ENCODE measurements at places on chromosomes 6 and 20.

GRCh38 chr20:20897922-20898321 is 185.5 kb upstream of the RALGAPA2 start:
- no peak for DNase-seq

- no peak for DNase-seq
These were observed 195.3 kb downstream of the GJA1 start for GRCh38 chr6:121630716-121631115.

GRCh38 chr6:43817192-43817591 is 47.2 kb downstream of the VEGFA start:
- DNase-seq: no peak

- no peak for DNase-seq
These were observed 53.1 kb downstream of the DSTN start for GRCh38 chr20:17622851-17623508.

- no peak for DNase-seq
These were observed 11.2 kb downstream of the KCNQ2 start for GRCh38 chr20:63461104-63461763.

GRCh38 chr6:93972791-93973190 is 553.4 kb upstream of the EPHA7 start:
- no peak for DNase-seq

- peak; percentile 28 for DNase-seq
These were observed 706 bp upstream of the SNX14 start for GRCh38 chr6:85594197-85594930.

DNA sequence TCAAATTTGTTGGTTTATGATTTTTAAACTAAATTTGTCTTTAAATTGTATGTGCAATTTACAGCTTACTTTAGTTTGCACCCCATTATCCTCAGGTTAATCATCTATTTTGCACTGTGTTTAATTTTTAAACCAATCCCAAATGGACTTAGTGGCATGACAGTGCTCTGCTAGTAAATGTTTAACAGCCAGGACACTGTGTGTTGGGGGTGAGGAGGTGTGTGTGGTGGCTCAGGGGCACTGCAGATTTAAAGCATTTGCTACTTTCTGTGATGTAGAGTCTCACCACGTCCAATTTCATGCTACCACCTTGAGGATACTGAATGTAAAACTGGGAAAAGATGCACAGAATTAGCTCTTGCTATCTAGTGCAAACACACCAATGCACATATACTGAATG is 225.7 kb downstream of the HAO1 start:
- DNase-seq: no peak

DNA sequence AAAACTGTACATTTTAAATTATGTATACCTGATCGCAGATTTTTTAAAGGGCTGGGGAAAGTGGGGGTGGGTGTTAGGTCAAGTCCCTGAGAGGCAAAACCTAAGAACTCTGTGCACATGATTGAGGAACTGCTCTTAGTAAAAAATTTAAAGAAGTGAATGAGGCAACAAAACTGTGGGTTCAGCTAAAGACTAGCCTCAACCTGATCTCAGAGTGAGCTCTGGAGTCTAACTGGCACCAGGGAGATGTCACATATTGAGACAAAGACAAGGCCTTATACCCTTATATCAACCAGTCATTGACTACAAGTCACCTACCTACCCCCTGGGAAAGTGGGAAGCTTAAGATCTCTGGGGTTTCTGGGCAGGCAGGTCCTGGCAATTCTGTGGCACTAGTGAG is 27.4 kb upstream of the RUNX2 start:
- no peak for DNase-seq

DNA sequence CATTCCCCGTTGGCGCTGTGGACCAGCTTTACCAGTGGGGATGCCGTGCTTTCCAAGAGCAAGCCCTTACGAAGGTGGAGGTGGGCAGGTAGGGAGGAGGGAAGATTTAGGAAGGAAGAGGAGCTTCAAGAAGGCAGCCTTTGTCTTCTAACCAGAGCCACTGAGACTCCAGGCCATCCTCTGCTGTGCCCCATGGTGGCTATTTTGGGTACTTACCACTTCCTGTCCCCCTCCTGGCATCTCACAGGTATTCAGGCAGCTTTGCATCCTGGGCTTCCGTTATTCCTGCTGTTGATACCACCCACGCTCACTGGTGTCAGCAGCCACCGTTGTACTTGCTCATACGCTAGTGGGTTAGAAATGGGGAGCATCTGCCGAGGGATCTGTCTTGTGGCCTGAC is 22.9 kb downstream of the ERMARD start:
- DNase-seq: no peak

DNA sequence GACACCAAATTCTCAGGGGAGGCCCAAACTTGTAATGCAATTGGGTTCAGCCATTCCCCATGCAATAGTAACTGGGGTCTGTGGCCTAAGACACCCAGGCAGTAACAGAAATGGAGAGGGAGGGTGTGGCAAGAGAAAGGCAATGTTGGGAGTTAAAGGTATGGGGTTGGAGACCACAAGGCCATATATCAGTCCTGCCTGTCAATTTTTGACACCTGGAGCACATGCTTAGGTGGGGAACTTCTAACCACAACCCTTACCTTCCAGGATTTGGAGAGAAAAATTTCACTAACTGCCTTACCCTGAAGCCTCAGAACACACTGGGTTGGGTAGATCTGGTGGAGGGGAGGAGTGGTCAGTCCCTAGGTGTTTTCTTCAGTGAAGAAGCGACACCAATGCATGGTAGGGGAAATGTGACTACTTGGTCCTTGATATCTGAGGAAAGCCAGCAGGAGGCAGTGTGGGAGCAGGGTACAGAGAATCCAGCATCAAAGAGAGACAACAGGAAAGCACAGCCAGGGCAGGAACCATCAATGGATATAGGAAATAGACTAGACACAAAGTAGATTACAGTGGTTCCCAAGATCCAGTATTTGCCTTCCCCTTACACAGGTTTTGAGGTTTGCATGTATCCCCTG is 6.8 kb upstream of the USP49 start:
- DNase-seq: peak; percentile 46

- DNase-seq: peak; percentile 67
These were observed 3.1 kb upstream of the LAMA5 start for GRCh38 chr20:62370115-62370806.

GRCh38 chr6:139242457-139243240 is 49.1 kb downstream of the TXLNB start:
- DNase-seq: no peak

DNA sequence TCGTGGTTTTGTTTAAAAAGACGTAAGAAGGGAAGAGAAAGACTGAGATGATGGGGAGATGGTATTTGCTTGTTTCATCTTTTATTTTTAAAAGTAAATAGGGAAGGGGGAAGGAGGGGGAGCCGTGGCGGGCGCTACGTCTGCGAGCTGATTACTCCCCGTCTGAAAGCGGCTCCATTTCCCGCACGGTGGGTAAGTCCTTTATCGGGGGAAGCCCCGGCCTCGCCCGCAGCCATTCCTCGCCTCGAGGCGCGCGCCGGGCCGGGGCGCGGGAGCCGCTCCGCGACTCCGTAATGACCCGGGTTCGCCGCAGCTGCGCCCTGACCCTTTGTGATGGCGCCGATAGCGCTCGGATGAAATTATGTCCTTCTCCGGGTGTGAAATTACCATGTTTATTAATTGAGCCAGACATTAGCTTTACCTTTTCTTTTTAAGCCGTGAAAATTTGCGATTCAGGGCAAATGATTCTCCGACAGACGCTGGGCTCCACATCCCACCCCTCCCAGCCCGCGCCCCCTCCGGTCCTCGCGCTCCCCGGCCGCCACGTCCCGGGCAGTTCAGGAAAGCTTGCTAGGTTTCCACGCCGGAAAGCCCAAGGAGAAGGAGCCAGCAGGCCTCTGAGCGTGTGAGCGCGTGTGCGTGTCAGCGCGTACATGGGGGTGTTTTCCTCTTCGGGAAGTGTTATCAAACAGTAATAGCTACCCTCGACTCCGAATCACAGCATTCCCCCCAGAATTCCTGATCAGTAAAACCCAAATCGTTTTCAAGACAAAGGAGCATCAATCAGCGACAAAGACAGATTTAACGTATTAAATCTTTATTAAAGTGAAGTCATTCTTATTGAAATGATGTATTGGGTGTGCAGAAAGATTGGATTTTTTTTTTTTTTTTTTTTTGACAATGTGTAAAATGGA is 30.0 kb downstream of the TFAP2A start:
- DNase-seq: no peak

- DNase-seq: no peak
These were observed 14.3 kb downstream of the ADNP start for GRCh38 chr20:50916934-50917333.

DNA sequence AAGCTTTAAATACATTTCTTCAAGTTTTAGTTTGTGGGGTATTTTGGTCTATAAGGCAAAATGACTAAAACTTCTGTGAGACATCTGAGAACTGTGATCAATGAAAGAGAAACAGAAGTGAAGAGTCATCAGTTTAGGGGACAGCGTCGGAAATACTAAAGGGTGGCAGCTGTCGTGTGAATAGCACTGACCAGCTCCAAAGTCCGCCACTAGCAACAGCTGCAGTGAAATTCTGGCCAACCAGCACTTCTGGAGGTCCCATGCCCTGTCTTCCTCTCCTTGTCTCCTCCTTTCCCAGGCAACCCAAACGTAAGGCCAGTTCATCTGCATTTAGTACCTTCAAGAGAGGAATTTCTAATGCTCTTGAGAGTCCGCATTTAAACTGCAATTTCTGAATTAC is 87.5 kb downstream of the DACT2 start:
- DNase-seq: no peak

GRCh38 chr6:105326216-105326615 is 76.7 kb downstream of the PREP start:
- no peak for DNase-seq

GRCh38 chr6:36735110-36736071 is 37.8 kb downstream of the RAB44 start:
- DNase-seq: peak; percentile 63

DNA sequence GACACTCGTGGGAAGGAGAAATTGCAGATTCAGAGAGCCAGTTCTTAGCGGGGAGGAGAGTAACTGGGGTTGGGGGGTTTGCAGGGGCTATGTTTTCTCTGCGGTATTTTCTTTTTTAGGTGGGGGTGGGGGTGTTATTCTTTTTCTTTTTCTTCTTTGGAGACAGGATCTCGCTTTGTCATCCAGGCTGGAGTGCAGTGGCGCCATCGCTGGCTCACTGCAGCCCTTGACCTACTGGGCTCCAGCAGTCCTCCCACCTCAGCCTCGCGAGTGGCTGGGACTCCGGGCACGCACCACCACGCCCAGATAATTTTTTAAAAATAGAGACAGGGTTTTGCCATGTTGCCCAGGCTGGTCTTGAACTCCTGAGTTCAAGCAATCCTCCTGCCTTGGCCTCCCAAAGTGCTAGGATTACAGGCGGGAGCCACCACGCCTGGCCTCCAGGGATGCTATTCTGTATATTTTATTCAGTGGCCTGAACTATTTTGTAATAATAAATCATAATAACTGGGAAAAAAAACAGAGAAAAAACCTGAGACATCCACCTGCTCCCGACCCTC is 57.3 kb downstream of the UBE2V1 start:
- DNase-seq: no peak

- no peak for DNase-seq
These were observed 205.7 kb downstream of the ANKRD60 start for GRCh38 chr20:58022711-58023110.

- no peak for DNase-seq
These were observed 16.1 kb upstream of the HMGN3 start for GRCh38 chr6:79250559-79250958.

DNA sequence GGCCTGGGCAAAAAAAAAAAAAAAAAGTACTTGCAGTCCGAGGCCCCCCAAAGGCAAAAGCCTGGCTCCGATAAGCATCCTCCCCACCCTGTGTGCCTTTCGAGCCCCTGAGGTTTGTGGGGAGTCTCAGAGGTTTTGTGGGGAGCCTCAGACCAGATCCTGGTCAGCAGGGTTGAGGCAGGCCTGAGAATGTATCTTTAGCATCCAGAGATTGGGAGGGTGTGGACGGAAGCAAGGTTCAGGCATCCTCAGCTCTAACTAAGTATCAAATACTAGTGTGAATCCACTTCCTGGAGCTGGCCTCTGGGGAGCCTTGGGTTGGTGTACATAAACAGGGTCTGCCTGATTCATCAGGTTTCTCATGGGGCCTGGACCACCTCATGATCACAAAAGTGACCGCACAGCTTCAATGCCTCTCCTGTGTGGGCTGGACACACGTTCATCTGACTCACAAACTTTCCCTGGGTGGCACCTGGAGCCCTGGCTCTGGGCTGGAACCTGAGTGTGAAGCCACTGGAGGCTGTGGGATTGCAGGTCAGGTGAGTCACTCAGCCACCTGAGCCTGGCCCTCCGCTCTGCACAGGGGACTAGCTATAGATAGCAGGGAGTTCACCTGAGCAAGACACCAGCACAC is 24.4 kb downstream of the PCMTD2 start:
- DNase-seq: no peak

DNA sequence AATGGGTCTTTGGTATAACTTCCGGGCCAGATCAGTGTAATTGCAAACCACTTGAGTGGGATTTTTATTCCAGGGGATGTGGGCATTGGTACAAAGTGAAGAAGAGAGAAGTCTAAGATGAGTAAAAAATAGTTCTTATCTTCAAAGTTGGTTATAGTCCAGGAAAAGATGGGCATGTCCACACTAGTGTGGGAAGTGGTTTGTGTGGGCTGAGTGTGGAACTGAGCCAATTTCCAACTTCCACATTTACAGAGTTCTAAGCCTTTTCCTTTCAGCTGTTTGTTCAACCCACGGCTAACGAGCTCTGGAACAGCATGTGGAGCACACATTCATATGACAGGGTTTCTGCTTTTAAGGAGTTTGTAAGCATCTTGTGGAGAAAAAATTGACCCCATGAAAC is 72.3 kb upstream of the IFNGR1 start:
- no peak for DNase-seq

- DNase-seq: no peak
These were observed 55.0 kb upstream of the TCF21 start for GRCh38 chr6:133833949-133834359.

DNA sequence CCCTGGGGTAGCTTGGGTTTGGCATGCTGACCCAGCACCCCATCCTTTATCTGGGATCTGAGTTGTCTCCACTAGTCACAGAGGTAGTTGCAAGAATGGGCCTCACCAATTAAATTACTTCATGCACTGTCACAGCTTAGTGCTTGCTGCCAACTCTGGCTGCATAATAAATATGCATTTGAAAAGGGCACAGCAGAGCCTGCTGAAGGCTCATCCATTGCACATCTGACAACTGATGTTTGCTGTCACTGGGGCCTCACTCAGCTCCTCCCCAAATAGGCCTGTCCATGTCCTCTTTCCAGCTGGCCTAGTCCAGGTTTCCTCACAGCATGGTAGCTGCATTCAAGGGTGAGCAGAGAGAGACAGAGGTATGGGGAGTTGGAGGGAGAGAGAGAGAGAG is 13.3 kb upstream of the NXT1 start:
- DNase-seq: no peak

Measured in GM13976 (cell line).